ENCODE measurements at places on chromosomes 11 and 22.

- no peak for DNase-seq
Measured at GRCh38 chr11:47606731-47607130, 12.5 kb upstream of the C1QTNF4 start.

- DNase-seq, result peak; percentile 81
Measured at GRCh38 chr22:37079668-37080171, 28.2 kb downstream of the KCTD17 start.

DNA sequence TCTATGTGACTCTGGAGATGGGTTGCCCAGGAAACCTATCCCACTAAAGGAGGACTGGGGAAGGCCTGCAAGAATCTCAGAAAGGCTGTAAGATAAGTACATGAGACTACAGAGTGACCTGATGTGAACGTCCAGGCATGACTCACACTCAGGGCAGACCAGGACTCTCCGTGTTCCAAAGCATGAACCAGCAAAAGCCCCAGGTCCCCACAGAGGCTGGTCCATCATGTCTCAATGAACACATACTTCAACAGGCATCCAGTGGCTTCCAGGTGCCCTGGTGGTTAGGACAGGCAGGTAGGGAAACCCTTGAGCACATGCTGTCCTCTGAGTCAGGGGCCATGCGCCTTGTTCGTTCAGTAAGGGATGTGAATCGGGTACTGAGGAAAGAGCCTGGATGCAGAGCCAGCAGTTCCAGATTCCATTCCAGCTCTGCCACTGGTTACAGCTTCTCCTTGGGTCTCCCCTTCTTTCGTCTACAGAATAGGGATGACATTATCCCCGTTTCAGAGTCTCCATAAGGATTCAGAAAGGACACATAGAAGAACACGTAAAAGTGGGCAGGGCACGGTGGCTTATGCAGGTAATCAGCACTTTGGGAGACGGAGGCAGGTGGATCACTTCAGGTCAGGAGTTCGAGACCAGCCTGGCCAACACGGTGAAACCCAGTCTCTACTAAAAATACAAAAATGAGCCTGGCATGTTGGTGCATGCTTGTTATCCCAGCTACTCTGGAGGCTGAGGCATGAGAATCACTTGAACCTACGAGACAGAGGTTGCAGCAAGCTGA, 129.0 kb upstream of the TEAD1 start:
- no peak for DNase-seq

- DNase-seq, result no peak
Measured at GRCh38 chr11:1522081-1522424, 35.5 kb upstream of the MOB2 start.

GRCh38 chr22:50114221-50115021, 24.6 kb downstream of the MOV10L1 start:
- DNase-seq, result no peak

DNA sequence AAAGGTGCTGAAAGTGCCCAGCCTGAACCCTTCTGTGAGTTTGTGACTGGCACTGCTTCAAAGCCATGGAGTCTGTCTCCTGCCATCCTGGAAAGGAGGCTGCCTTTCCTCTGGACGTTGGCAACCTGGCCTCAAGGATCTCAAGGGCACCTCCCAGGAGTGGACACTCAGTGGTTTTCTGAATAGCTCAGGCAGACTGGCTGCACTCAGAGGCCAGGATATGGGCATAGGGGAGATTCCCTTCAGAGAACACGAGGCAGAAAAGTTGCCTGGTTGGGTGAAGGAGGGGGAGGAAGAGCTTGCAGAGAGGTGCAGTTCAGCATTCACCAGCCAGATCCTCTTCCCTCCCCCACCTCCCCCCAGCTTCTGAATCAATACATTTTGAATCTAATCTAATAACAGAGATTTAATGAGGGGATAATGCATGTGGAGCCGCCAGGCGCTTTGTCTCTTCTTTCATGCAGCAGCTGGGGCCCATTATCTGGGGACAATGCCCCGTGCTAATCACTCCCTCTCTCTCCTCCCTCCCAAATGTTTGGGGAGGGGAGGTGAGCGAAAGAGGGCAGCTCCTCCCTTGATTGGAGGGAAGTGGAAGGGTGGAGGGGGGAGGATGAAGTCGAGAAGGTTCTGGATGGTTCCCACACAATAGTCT, 17.7 kb downstream of the HTR3A start:
- DNase-seq, result no peak

DNA sequence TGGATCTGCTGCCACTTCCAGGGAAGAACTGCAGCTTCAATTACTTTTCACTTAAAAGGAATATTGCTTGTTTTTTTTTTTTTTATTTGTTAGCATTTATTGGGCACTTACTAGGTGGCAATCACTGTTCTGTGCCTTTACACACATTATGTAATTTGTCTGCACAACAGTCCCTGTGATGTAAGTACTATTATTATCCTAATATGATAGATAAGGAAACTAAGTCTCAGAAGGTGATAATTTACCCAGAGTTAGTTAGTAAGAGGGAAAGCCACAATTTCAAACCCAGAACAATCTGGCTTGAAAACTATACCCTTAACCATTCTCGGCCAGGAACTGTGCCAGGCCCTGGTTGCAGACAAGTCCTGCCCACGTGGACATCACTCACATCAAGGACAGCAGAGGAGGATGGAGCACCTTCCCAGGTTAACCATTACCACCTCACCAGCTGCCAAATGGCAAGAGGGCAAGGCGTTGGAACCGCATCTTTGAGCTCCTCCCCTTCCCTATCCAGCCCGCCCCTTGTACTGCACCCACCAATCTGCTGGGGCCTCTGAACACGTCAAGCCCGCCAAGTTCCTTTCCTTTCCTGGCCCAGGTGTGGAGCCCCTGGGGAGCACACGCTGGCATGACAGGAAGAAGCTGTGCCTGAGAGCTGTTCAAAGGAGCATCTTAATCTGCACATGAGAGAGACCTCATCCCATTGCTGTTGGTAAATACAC, 78.4 kb downstream of the NAV2 start:
- DNase-seq, result no peak
